Adrenal gland (tissue), 19 donors: ENCODE measurements at places on chromosomes 13 and 19. TPM values are rescaled to one million over a fixed set of nuclear protein-coding genes. Genes with fewer than 3 reads are reported as not detected.
A peak's percentile ranks its signal among the peaks of the same experiment; 100 is the strongest.

PPP1R13L gene
- 1.7 TPM for total RNA-seq

STX10 gene
- total RNA-seq, result 70.5 TPM

ARHGAP33 gene
- total RNA-seq, result 3.6 TPM

SHD gene
- not detected for total RNA-seq

ADAMTSL5 gene
- 3.1 TPM for total RNA-seq

MAMSTR gene
- total RNA-seq, result 23.4 TPM

DNA sequence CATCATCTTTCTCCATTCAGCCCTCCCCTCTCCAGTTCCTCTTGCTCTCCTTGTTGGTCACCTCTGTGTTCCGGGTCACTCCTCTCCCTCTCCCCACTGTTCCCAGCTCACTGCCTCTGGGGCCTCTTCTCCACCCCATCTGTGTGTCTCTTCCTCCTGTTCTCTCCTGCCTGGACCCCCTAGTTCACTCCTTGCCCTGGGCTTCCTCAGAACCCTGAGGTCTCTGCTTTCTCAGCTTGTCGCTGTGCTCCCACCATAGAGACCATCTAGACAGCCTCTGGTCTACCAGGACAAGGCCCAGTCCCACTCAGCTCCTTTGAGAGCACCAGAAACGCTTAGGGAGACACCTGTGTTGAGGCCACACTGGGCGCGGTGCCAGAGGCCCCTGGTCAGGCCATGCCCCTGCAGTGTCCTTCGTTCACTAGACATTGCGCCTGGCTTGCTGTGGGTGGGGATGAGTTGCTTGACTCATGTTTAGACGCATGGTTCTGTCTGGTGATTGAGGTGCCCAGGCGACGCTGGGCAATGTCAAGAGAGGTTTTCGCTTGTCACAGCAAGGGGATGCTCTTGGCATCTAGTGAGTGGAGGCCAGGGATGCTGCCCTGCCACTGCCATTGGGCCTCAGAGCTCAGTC, 4.8 kb downstream of the LENG9 start:
- H3K27ac ChIP-seq, result no peak overlapping the region
- DNase-seq, result peak; percentile 32
- peaks cover 11% of the 10 kb centered on the region for H3K4me1 ChIP-seq
- no peak overlapping the region for H3K4me3 ChIP-seq
- H3K27me3 ChIP-seq, result no peaks in the 10 kb centered on the region

DNA sequence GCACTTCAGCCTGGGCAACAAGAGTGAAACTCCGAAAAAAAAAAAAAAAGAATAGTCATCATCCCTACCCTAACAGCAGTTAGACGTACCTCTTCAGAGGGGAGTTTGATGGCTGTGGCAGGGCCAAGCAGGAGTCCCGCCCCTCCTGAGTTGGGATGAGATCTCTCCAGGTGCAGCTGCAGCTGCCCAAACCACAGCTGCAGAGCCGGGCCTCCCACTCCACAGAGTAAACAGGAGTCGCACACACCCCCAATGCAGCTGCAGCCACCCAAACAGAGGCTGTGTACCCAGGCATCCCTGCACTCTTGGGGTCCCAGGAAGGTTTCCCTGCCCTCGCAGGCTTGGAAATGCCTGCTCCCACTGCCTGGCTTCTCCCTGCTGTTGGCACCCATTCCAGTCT, 17.4 kb upstream of the MLLT1 start:
- H3K4me3 ChIP-seq, result no peak overlapping the region
- no peaks in the 10 kb centered on the region for H3K27me3 ChIP-seq
- no peaks in the 10 kb centered on the region for H3K36me3 ChIP-seq
- DNase-seq, result no peak

- no peak overlapping the region for H3K4me3 ChIP-seq
- DNase-seq, result peak; percentile 88
- H3K27ac ChIP-seq, result peak overlapping the region; percentile 64
- H3K4me1 ChIP-seq, result peaks cover 26% of the 10 kb centered on the region
- H3K27me3 ChIP-seq, result no peaks in the 10 kb centered on the region
- peaks cover 3% of the 10 kb centered on the region for H3K36me3 ChIP-seq
Observed at GRCh38 chr19:11496391-11497163, 9.1 kb downstream of the ZNF653 start.

DNA sequence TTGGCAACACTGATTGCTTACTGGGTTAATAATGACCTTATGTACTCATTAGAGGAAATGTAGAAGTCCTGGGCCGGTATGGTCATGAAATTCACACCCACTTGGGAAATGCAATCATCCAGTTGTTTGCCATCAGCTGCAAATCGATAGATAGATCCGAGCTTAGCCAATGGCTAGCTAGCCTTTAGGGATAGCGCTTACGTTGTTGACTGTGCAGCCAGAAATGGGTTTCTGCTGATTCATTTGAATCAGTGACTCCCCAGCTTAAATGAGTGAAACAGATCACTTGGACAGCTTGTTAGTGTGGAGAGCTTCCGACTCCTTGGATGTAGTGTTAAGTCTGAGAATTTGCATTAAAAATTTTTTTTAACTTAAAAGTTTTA, 11.8 kb downstream of the IL17D start:
- H3K27me3 ChIP-seq, result no peaks in the 10 kb centered on the region
- peaks cover 24% of the 10 kb centered on the region for H3K4me1 ChIP-seq
- no peak overlapping the region for H3K4me3 ChIP-seq
- no peak overlapping the region for H3K27ac ChIP-seq
- H3K36me3 ChIP-seq, result no peaks in the 10 kb centered on the region
- DNase-seq, result no peak

GRCh38 chr19:662962-663681, at the start of gene RNF126:
Gene RNF126, minus strand, starts transcription at chr19:663214. Its CDS starts 93 bp downstream, at chr19:663121.
- peak within 1 kb of the TSS; percentile 92 for H3K4me3 ChIP-seq
- H3K4me1 ChIP-seq, result peaks cover 33% of the 10 kb centered on the region
- no peaks in the 10 kb centered on the region for H3K36me3 ChIP-seq
- H3K27me3 ChIP-seq, result no peaks in the 10 kb centered on the region

- no peaks in the 10 kb centered on the region for H3K4me1 ChIP-seq
- H3K4me3 ChIP-seq, result no peak overlapping the region
- no peak overlapping the region for H3K27ac ChIP-seq
- no peaks in the 10 kb centered on the region for H3K27me3 ChIP-seq
- DNase-seq, result no peak
Observed at GRCh38 chr13:63605403-63605802, 2189.8 kb upstream of the PCDH20 start.

DNA sequence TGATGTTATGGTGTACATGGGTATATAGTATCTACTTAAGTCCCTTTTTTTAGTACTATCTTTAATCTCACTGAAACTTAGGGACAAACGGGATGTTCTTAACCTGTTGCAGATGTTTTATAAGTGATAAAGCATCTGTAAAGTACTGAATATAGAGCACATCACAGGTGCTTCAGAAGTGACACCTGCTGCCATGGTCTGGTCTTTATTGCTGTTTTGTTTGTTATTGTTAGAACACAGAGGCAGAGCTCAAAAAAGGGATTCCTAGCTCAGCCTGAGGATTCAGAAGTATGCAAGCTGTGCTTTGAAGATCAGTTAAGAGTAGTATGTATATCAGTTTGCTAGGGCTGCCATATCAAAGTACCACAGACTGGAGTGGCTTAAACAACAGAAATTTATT, 219.5 kb downstream of the DCT start:
- H3K27me3 ChIP-seq, result no peaks in the 10 kb centered on the region
- no peak overlapping the region for H3K4me3 ChIP-seq
- no peak overlapping the region for H3K27ac ChIP-seq
- H3K36me3 ChIP-seq, result no peaks in the 10 kb centered on the region
- DNase-seq, result no peak

DNA sequence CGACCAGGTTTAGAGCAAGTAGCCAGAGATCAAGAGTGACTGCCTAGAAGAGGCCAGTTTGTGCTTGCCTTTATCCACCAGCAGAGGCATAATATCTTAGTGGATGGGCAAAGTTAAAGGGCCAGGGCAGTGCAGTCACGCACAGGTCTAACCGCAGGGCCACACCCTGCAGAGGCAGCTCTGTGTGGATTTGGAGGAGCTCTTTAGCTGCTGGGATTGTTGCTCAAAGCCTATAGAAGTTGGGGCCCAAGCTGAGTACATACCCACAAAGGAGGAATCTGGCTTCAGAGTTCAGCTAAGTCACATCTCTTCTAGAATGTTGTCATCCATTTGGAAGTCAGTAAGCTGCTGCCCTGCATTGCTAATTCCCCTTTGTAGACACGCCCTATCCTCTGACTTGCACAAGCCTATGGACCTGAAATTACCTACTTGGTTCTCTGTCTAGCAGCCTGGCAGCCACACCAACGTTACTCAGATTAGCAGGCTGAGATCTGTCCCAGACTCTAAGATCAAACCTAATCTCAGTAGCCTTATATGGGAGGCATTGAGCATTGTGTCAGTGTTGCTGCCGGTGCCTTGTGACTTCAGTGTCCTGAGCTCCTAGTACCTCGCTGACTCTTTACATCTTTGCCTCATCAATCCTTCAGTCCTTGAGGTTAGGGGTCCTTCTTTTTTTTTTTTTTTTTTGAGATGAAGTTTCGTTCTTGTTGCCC, 102.9 kb upstream of the STARD13 start:
- H3K4me1 ChIP-seq, result no peaks in the 10 kb centered on the region
- H3K27ac ChIP-seq, result no peak overlapping the region
- no peak for DNase-seq
- no peaks in the 10 kb centered on the region for H3K36me3 ChIP-seq
- no peaks in the 10 kb centered on the region for H3K27me3 ChIP-seq

GRCh38 chr19:42246922-42247639, 4.7 kb upstream of the GSK3A start:
- H3K36me3 ChIP-seq, result peaks cover 20% of the 10 kb centered on the region
- no peak overlapping the region for H3K4me3 ChIP-seq
- peak overlapping the region; percentile 88 for H3K27ac ChIP-seq
- DNase-seq, result peak; percentile 69
- no peaks in the 10 kb centered on the region for H3K27me3 ChIP-seq

DNA sequence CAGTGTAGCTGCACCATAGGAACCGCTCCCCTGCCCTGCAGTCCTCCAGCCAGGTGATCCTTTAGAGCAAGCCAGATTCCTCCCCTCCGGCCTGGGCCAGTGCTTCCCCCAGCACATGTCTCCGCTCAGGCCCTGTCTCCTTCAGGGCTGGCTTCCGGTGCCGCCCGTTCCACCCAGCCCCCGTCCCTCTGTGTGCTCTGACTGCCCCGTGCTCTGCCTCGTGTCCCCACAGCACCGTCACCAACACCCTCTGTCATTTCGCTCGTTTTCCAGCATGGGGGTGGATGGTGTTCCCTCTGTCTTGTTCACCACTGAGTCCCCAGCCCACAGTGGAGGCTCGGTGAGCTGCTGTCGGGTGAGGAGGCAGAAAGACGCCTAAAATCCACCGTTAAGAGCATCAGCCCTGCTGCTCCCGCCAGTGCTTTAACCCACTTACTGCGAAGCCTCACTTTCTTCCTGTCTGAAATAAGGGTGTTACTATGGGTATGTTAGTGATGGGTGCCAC, 54.5 kb downstream of the TSSK6 start:
- H3K27ac ChIP-seq, result peak overlapping the region; percentile 92
- H3K4me3 ChIP-seq, result no peak overlapping the region
- peaks cover 6% of the 10 kb centered on the region for H3K36me3 ChIP-seq
- peak; percentile 50 for DNase-seq
- no peaks in the 10 kb centered on the region for H3K27me3 ChIP-seq

GRCh38 chr13:21742096-21742495, 71.2 kb downstream of the FGF9 start:
- DNase-seq, result no peak
- H3K36me3 ChIP-seq, result no peaks in the 10 kb centered on the region
- no peaks in the 10 kb centered on the region for H3K27me3 ChIP-seq
- H3K4me3 ChIP-seq, result no peak overlapping the region
- no peaks in the 10 kb centered on the region for H3K4me1 ChIP-seq
